CD4-positive, alpha-beta T cell treated with Interleukin-4 for 4 hours (primary cell): ENCODE measurements at places on chromosomes 6 and 20.

DNA sequence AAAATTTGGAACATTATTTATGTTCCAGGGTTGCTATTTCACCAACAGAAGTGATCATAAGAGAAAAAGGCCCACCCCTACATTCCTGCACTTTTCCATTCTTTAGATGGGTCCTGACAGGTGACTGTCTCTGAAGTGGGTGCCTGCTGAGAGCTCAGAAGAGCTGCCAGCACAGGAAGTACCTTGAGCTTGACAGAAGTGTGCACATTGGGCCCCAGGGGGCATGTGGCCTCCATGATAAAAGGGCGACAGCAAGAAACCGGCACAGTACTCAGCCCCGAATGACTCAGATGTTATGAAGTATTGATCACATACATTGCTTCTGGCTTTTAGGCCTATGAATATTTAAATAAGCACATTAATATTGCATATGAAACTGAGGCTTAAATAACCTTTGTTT, 150.4 kb downstream of the PCSK2 start:
- DNase-seq = no peak

DNA sequence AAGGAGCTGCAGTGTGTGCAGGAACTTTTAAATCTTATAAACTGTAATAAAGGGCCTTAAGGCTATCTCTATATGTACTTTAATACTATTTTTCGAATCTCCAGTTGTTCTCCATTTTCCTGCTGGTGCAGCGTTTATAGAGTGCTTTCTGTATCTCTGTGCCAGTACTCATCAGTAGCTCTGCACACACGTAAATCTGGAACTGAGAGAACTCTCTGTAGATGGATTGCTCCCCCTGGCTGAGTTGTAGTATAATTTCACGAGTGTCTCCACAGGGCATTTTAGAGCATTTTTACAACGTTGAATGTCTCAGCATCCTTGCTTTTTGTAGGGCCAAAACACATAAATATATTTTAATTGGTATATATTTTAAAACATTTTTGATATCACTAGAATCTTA, 256.5 kb downstream of the TRDN start:
- no peak for DNase-seq

GRCh38 chr20:2809690-2810089, 5.1 kb upstream of the C20orf141 start:
- DNase-seq = no peak

DNA sequence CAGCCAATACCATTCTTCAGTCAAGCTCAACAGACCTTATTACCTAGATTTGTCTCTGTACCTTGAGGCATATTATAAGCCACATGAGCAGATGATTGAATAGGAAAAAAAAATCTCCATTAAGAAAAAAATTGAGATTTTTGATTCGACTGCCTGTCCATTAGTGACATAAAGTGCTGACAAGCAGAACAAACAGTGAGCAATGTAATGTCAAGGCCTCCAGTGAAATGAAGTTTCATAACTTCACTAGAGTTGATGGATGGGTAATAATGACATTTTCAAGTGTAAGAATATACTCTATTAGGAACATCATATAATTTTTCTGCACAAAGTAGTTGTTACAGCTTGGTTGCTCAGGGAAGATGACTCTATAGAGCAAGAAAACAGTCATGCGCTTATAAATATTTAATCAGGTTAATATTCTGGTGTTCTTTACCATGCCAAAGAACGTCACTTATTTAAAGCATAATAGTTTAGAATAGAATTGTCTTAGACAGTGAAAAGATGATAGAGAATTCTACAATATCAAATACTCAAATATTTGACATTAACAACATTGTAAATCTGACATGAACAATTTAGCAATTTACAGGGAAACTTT, 783.7 kb downstream of the EPHA7 start:
- no peak for DNase-seq

- no peak for DNase-seq
Observed at GRCh38 chr20:57203204-57203603, 63.2 kb downstream of the BMP7 start.

GRCh38 chr6:72588155-72588554, 33.7 kb upstream of the KCNQ5 start:
- DNase-seq = no peak

- DNase-seq = no peak
Observed at GRCh38 chr20:62659488-62660239, 17.4 kb downstream of the SLCO4A1 start.

DNA sequence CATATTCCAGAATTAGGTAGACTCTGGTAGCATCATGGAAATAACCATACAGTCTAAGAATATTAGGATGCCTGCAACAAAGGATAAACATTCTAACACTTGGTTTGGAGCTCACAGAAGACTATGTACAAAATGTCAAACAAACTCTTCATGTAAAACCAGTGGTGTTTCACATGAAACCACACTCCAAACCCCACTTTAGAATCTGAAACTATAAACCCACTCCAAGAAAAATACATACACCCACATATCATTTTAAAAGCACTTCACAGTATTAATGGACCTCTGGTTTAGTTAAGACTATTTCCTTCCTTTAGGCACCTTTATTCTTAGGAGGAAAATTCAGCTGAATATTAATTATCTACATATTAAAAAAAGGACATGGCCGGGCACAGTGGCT, 10.5 kb downstream of the AURKA start:
- no peak for DNase-seq

DNA sequence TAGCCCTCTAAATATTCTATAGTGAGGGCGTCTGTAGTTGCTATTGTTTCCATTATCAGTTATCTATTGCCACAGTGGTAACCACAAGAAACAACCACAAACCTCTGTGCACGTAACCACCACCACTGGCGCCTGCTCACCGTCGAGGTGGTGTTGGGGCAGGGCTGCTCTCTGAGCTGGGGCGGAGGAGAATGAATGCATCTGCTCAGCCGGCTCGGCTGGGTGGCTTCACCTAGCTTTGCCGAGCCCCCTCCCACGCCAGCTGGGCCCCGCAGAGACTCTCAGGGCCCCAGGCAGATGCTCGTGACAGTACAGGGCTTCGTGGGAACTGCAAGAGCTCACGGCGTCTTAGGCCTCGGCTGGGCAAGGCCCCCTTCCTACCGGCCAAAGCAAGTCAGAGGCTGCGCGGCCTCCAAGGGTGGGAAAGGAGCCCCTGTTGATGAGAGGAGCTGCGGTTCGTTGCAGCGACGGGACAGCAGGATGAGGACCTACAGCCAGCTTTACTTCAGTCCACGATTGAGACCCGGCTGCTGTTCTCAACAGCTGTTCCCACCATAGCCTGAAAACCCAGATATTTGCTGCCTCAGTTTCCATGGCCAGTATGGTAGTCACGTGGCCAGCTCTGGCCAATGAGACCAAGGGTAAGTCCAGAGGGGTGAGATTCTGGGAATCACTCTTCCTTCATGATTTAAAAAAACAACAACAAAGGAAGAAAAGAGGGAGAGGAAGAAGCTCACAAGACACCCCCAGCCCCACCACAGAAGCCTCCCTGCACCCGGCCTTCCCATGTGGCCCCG, 120.2 kb upstream of the AFDN start:
- DNase-seq = peak; percentile 49
